Stimulated activated CD8-positive, alpha-beta memory T cell treated with anti-CD3 and anti-CD28 coated beads, Interleukin-4, amount 100 ng/mL, for 1 hour (primary cell): ENCODE measurements at places on chromosomes 13 and 19.

GRCh38 chr13:74423434-74423833, 289.2 kb upstream of the KLF12 start:
- no peak for DNase-seq

GRCh38 chr19:41956621-41957020, 2.5 kb downstream of the RABAC1 start:
- DNase-seq: no peak

DNA sequence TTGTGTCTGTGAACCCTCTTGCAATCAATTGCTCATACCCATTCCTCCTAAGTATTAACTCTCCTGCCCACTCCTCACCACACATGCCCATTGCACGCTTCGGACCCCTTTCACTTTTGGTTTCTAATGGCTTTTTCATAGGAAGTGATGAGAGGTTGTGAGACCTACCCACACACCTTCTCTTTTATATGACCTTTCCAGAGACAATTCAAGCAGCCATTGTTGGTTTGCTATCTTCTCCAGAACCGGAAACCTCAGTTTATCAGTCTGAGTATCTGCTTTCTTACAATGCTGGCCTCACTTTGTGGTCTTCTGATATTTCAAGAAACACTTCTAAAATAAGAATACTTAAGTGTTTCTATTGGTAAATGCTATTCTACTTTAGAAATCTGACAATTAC, 1550.8 kb upstream of the SLC10A2 start:
- DNase-seq: no peak

- DNase-seq: peak; percentile 51
Measured at GRCh38 chr13:114065141-114065925, 67.1 kb downstream of the RASA3 start.
